Mesenteric fat pad (tissue), 1 donor: ENCODE measurements at places on chromosomes 6 and 20. TPM values are rescaled to one million over a fixed set of nuclear protein-coding genes. Genes with fewer than 3 reads are reported as not detected.

- DNase-seq, result no peak
Measured at GRCh38 chr20:5714261-5715041, 35.8 kb upstream of the SHLD1 start.

GRCh38 chr6:127550403-127550802 lies 26.6 kb upstream of the C6orf58 start:
- DNase-seq, result no peak

DNA sequence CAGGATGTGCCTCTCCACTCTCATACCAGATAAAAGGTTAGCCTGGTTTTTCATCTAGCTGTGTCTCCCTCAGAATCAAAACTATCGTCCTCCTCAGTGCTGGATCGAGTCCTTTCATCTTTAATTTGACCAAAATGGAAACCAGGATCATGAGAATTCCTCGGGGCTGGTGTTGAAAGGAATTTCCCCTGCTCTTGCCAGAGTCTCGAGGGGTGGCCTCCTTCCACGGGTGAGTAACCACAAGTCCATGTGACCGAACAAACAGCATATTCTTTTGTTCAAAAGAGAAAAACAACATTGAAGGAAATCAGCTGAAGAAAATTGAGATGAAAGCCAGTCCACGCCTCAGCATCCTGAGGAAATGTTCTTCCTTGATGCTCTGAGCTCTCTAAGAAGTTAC lies 165.9 kb upstream of the CDYL start:
- DNase-seq, result no peak

- no peak for DNase-seq
Measured at GRCh38 chr20:40443753-40444152, 245.3 kb downstream of the MAFB start.

The SUMO4 gene
- total RNA-seq, result 1.2 TPM

DNA sequence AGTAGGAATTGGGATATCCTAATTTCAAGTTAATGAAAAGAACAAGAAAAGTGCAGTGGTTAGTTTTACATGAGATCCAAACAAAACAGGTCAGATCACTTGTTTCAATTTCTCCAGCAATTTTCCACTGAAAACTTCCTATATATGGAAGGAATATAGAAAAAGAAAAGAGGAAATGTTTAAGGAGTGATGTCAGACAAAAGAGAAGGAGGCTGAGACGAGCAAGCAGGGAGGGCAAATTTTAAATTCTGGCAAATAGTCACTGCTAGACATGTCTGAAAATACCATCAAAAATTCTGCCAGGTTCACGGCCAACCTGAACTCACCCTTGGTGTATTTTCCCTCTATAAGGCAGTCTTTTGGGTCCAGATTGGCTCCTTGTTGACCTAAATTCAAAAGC lies 9.5 kb upstream of the NUP153 start:
- no peak for DNase-seq

GRCh38 chr20:63570281-63571086 lies 3.6 kb downstream of the HELZ2 start:
- no peak for DNase-seq

The PPP1R3D gene
- 8.8 TPM for total RNA-seq

GRCh38 chr6:147740916-147741315 lies 232.4 kb downstream of the SAMD5 start:
- no peak for DNase-seq

GRCh38 chr6:136249811-136250685 lies at the start of gene MTFR2:
MTFR2 (minus strand) TSS chr6:136250311; CDS start chr6:136249099, 1,212 bp downstream.
- DNase-seq, result peak; percentile 92

The C20orf202 gene
- 0.32 TPM for total RNA-seq

GRCh38 chr6:119544325-119545175 lies 195.0 kb upstream of the MAN1A1 start:
- DNase-seq, result no peak

- no peak for DNase-seq
Measured at GRCh38 chr6:97563529-97563928, 280.5 kb upstream of the MMS22L start.

- peak; percentile 69 for DNase-seq
Measured at GRCh38 chr6:43978473-43979346, 148.5 kb downstream of the MRPL14 start.

GRCh38 chr6:15551798-15552197 lies 111.0 kb downstream of the DTNBP1 start:
- no peak for DNase-seq

DNA sequence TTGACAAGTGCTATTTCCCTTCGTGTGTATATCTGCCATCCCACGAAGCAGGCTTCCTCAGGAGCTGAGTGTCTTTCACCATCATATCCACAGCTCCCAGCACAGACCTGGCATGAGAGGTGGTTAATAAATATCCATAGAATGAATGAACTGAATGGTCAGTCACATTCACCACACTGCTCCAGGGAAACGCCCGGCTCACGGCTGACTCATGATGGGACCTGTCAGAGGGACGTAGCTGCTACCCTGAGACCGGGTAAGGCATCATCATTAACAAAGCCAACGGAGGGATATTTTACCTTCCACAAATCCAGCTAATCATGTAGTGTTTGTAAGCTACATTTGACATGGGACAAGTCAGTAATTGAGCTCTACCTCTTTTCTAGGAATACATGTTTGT lies 12.5 kb downstream of the AGPAT4 start:
- no peak for DNase-seq

DNA sequence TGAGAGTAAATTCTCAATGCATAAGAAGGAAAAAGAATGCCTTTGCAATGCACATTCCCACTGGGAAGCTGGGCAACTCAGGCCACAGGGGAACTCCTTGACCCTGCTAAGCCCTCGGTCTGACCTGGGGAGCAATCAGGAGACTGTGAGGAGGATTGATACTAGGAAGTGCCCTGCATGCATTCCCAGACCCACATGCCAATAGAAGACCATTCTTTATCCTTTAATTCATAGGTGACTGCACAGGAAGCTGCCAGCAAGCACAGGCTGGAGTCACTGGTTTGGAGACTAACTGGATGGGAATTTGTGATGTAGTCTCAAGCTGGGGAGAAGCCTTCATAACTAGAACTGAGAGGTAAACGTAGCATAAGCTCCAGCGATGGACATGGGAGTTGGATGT lies 1012.7 kb downstream of the EYS start:
- no peak for DNase-seq

The KCNQ5 gene
- not detected for total RNA-seq

GRCh38 chr6:167799033-167799821 lies 27.5 kb upstream of the AFDN start:
- no peak for DNase-seq

DNA sequence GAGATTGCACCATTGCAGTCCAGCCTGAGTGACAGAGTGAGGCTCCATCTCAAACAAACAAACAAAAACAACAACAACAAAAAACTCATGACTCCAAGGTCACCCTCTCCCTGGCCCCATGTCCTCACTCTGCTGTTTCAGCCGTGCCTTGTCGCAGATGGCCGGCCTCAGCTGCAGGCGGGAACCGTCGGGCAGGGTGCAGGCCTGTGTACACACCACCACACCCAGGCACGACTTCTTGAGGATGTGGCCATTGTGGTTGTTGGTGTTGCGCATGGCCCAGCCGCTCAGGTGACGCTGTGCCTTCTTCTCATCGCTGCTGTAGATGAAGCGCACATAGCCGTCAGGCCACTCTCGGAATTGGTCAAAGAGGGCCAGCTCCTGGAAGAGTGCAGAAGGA lies 4.8 kb downstream of the GCM2 start:
- no peak for DNase-seq

DNA sequence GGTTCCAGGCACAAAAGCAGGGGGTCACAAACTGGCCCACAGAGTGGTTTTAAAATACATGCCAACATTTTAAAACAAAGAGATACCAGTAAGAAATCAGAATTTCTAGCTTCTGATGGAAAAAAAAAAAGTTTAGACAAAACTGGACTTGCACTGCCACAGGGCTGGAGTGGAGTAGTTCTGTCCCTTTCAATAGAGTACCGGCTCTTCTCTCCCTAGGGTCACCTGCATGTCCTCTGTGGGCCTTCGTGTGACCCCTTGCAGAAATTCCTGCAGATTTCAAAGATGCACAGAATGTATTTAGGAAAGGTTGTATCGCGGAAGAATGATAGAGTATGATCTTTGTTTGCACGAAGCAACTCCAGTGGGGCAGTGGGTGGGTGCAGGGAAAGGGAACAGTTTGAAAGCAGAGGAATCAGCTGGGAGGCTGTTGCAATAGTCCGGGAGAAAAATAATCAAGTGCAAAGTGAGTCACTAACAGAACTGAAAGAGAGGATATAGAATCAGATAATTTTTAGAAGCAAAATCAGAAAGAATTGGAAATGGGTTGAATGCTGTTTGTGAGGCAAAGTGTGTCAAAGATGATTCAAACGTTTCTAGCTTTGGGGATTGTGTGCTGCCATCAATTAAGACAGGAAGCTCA lies 97.3 kb upstream of the STXBP5 start:
- DNase-seq, result no peak

The GPR63 gene
- 0.32 TPM for total RNA-seq

DNA sequence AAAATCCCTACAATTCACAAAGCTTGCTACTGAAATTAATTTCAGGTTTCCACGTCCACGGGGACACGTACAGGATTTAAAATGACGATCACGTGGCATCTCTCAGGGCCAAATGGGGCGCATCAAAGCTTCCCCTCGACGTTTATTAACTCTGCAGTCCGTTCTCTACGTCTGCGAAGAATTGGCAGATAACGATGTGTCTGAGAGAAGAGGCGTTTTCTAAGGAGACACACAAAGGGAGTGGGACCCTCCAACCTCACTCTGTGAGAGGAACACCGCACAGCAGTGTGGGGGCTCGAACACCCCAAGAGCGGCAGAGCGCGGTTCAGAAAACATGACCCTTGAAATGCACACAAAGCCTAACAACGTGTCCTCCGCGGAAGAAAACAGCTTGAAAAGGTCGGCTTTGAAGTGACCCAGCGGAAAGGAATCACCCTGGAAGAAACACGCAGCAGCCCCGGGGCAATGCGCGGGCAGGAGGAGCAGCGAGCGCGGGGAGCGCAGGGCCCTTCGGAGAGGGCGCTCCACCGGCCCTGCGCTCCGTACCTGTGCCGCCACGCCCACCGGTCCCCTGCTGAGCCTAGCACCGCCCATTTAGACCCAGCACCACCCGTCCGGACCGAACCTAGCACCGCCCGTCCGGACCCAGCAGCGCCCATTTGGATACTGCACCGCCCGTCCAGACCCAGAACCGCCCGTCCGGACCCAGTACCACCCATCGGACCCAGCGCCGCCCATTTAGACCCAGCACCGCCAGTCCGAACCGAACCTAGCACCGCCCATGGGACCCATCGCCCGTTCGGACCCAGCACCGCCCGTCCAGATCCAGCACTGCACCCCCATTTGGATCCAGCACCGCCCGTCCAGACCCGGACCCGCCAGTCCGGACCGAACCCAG lies 1.1 kb upstream of the AFDN start:
- no peak for DNase-seq

The ARG1 gene
- 10.0 TPM for total RNA-seq

The TBXT gene
- total RNA-seq, result not detected

The SMPDL3A gene
- total RNA-seq, result 7.4 TPM

DNA sequence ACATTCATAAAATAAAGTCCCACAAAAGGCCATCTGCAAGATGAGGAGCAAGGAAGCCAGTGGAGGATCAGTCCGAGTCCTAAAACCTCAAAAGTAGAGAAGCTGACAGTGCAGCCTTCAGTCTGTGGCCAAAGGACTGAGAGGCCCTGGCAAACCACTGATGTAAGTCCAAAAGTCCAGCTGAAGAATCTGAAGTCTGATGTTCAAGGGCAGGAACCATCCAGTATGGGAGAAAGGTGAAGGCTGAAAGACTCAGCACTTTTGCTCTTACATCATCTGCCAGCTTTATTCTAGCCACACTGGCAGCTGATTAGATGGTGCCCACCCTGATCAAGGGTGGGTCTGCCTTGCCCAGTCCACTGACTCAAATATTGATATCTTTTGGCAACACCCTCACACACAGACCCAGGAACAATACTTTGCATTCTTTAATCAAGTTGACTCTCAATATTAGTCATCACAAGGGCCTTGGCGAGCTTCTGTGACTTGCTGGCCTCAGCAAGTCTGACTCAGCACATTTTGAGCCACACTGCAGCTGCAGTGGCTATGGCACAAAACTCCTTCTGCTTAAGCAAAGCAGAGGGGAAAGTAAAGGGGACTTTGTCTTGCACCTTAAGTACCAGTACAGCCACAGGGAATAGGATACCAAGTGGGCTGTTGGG lies 1370.3 kb upstream of the CITED2 start:
- no peak for DNase-seq

The GDAP1L1 gene
- total RNA-seq, result not detected

DNA sequence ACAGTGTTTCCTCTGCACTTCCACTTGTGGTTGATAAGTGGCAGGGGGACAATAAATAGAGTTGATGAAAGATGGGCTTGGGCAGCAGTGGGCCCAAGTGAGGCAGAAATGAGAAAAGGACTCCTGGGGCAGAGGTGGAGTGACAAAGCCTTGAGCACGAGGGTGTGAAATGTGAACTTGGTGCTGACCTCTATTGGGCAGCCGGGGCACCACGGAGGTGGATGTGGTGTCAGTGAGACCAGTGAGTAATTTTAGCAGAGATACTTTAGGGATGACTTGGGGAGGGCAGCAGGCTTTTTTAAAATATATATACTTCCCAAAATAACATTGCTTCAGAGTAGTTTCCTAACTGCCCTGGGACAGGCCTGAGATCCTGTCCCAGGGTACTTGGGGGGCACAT lies 30.6 kb upstream of the MYLK2 start:
- DNase-seq, result no peak

The ME1 gene
- total RNA-seq, result 31.7 TPM

- DNase-seq, result no peak
Measured at GRCh38 chr6:90351696-90352095, 55.1 kb upstream of the BACH2 start.
